A375 (cell line): ENCODE measurements at places on chromosomes 3 and 15. TPM values are rescaled to one million over a fixed set of nuclear protein-coding genes. Genes with fewer than 3 reads are reported as not detected.

POMGNT2 gene
- 16.9 and 18.6 TPM in 2 replicates for total RNA-seq

FETUB gene
- not detected in 2 replicates for total RNA-seq

MAGEL2 gene
- 0.08 and 0.15 TPM in 2 replicates for total RNA-seq

IL17RE gene
- 0.15 and 0.24 TPM in 2 replicates for total RNA-seq

GNAT1 gene
- total RNA-seq, result not detected in 2 replicates

ADGRG7 gene
- total RNA-seq, result not detected in 2 replicates

IQCF2 gene
- total RNA-seq, result not detected in 2 replicates

ATP13A5 gene
- not detected in 2 replicates for total RNA-seq

IL16 gene
- 1.4 and 1.6 TPM in 2 replicates for total RNA-seq
